ENCODE measurements at places on chromosomes 7 and 10.

- no peak for DNase-seq
These were observed 379.7 kb downstream of the RPS24 start for GRCh38 chr10:78413076-78414055.

DNA sequence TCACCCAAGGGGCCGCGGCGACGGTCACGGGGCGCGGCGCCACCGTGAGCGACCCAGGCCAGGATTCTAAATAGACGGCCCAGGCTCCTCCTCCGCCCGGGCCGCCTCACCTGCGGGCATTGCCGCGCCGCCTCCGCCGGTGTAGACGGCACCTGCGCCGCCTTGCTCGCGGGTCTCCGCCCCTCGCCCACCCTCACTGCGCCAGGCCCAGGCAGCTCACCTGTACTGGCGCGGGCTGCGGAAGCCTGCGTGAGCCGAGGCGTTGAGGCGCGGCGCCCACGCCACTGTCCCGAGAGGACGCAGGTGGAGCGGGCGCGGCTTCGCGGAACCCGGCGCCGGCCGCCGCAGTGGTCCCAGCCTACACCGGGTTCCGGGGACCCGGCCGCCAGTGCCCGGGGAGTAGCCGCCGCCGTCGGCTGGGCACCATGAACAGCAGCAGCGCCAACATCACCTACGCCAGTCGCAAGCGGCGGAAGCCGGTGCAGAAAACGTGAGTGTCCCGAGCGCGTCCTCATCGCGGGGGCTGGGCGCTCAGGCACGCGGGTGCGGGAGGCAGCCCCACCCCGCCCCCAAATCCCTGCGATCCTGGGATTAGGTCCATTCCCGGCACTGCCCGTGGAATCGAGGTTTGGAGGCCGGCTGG lies 509 bp downstream of the AHR start:
- peak; percentile 33 for DNase-seq

- DNase-seq = no peak
These were observed 21.7 kb upstream of the ADRB1 start for GRCh38 chr10:114021717-114022680.

DNA sequence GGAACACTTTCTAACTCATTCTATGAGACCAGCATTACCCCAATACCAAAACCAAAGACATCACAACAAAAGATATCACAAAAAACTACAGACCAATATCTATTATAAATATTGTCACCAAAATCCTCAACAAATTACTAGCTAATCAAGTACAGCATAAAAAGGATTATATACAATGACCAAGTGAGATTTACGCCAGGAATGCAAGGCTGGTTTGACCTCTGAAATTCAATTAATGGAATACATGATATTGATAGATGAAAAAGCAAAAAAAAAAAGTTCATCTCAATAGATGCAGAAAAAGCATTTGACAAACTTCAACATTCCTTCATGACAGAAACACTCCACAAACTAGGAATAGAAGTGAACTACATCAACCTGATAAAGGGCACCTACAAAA lies 175.3 kb downstream of the LCOR start:
- DNase-seq = no peak

DNA sequence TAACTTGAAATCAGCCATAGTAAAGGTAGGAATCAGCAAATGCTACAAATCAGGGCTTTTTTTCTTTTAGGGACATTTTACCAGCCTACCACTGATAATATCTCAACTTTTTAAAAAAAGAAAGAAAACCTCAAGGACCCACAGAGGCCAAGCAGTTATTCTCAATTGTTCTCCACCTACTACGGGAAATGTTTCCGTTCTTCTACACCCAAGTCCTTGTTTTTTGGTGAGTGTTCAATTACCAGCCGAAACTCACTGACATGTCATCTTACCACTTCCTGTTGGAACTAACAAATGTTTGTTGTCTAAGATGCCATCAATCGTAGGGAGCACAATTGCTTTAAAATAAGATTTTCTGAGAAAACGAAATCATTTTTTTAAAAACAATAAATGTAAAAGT lies 50.2 kb upstream of the CDK1 start:
- no peak for DNase-seq

DNA sequence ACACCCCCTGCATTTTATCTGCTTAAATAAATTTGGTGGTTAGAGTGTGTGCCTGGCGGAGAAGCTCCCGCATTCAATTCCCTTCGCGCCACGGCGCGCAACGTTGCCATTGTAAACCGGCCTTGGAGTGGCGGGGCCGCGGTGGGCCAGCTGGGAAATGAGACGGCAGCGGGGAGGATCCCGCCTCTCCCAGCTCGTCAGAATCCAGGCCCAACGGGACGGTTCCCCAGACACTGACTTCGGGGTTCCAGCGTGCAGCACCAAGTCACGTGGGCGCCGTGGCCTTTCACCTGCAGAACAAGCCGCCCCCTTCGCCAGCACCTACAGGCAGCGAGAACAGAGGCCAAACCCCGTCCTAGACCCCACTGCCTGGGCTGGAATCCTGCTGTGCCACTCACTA lies 103.4 kb downstream of the GRID1 start:
- no peak for DNase-seq

DNA sequence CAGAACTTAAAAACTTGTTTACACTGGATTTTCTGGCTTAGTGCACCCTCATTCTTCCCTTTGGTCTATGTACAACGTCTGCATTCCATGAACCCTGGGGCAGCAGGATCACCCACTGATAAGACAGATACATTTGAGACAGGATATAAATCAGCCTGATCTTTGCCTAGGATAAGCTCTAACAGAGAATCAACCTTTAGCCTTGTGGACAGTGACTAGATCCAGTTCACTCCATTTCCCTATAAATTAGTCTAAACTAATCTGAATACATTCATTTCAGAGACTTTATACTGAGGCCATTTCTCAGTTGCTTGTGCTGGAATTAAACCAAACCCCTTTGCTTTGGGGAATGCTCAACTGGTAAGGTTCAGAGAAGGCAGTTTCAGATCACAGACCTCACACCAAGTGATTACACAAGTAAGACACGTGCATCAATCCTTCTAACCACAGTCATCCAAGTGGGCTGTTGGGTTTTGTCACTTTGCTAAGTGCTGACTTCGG lies 639.8 kb upstream of the FZD8 start:
- no peak for DNase-seq

DNA sequence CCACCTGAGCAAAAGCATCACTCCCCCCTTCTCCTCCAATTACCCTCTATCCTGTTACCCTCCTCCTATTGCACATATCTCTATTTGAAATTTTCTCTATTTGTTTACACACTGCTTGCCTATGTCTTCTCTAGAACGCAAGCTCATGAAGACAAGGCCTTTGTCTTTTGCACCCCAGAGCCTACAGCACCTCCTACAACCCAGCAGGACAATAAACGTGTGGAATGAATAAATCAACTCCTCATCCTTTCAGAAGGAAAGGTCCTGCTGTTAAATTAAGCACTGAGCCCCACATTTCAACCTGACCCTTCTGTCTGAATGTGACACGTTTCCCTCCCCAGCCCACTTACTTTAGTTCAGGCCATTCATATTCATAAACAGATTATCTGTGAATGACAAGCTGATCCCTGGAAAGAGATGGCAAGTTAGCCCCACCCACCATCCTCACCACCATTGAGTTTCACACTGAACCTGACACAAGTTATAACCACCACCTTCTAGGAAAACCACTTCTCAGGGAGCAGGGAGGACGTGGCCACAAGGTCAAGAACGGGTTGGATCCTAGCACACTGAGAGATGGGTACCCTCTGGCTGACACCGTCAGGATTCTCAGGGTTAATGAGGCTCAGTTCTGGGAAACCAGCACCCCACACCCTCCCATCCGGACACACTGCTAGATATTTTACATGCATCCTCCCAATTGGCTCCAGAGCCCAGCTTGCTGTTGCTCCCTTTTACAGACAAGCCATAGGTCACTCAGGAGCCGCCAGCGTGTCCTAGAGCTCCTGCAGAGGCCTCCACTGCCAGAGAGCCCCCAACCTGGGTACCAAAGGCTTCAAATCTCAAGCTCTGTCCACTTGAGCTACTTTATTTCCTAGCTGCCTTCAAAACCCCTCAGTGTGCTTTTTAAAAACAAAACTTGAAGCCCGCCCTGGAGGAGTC lies 934 bp downstream of the PRTFDC1 start:
- DNase-seq = no peak

- DNase-seq = no peak
These were observed 25.0 kb downstream of the ABLIM1 start for GRCh38 chr10:114632869-114633715.

DNA sequence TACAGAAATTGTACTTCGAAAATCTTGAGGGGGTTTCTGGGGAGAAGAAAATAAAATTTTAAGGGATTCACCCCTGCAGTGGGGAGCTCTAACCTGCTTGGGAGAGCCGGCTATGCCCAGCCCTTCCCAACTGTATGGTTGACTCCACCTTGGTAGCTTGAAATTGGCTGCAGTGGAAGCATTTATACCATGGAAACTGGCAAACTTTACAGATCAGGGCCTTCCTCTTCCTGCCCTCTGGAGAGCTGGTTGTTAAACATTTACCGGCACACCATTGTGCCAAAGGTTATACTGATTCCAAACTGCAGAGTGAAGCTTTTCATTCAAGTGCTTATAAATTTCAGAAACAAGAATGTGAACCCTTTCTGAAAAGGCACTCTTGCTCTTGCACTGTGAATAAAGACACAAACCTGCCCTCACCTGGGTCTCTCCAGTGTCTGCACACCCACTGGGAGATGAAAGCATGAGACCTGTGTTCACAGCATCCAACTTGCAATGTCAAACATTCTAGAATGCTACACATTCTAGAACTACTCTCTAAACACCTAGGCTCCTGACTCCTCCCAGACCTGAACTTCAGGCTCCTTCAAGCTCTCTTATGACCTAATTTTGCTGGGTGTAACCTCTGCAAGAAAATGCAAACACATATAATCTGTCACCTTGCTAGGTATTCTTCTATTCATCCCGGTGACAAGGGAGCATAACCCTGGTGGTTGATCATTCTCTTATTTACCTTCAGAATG lies 44.7 kb downstream of the ABLIM1 start:
- DNase-seq = no peak

- no peak for DNase-seq
These were observed 100.2 kb downstream of the FAM107B start for GRCh38 chr10:14674376-14675050.

DNA sequence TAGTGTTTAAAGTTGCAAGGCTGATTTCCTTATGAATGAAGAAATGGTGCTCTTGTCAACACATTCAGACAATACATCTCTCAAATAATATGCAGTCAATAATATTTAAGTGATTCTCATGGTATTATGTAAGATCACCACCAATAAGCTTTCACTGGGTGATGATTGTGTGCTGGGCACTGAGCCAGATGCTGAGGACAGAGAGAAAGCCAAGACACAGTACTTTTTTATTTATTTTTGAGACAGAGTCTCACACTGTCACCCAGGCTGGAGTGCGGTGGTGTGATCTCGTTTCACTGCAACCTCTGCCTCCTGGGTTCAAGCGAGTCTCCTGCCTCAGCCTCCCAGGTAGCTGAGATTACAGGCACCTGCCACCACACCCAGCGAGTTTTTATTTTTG lies 130.6 kb upstream of the LSM8 start:
- no peak for DNase-seq

DNA sequence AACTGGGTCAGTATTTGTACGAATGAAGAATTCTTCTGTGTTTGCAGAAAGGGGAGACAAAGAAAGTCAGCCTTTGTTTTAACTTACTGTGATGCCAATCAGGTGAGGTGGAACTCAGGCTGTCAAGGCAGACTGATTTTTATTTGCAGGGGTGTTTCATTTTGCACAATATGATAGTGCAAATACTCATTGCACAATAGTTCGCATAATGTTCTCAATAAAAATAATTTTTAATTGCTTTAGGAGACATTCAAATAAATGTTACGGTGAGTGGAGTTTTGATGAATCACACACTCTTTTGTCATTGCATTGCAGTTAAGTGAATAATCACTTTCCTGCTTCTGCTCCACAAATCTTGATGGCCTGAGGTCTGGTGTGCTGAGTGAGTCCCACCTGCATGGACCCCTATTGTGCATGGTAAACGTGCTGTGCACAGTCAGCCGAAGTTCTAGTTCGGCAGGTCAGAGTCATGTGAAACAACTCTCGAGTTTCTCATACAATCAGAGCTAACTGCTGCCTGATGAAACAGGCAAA lies 141.3 kb upstream of the FZD8 start:
- no peak for DNase-seq

- DNase-seq = no peak
These were observed 247.7 kb upstream of the PPP2R2D start for GRCh38 chr10:131653140-131653539.

DNA sequence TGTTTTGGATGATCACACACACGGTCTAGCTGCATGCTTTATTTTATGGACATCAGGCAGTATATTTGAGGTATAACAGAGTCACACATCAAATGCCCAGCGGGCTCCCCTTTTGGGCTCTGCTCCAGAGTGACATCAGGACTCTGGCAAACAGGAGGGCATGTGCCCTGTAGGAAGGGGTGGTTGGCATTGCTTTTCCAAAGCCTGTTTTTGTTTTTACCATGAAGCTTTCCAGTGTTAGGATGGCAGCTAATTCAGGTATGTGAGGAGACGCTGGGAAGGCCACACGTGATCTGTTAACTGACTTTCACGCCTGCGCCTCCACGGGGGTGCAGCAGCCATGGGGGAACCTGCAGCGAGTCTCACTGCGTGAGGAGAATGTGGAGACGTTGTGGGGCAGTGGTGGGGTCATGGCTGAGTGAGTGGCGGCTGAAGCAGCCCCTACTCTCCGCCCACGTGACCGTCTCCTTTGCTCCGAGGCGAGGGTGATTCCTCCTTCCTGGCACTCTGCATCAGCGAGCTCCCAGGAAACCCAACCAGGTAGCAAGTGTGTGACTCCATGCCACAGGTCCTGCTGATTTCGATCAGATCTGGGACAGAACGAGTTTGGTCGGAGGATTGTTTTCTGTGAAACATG lies 117.7 kb downstream of the ANKRD61 start:
- DNase-seq = no peak

DNA sequence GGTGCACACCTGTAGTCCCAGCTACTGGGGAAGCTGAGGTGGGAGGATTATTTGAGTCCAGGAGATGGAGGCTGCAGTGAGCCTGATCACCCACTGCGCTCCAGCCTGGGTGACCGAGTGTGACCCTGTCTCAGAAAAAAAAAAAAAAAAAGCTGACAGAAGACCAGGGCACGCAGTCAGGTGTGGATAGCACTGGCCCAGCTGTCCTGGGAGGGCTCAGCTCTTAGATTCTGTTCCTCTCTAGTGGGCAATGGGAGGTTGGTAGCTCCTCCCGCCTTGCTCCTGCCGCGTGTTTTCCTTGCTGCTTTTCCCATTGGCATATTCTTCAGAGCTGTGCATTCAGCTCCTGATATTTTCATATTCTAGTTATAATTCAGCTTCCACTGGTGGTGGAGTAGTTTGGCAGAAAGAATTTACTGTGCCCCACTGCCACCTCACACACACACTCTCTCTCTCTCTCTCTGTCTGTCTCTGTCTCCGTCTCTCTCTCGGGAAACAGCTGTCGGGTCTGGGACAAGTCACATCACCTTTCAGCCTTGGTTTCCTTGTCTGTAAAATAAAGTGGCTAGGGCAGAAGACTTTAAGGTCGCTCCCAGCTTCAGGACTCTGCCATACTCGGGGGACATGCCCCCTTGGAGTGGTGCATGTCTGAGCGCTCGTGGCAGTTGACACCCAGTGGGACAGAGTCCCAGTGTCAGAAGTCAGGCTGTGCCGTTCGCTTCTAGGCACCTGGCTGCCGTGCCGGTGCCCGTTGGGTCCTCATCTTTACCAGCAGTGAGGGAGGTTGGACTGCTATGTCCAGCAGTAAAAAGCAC lies 25.9 kb upstream of the ANKRD2 start:
- DNase-seq = no peak

Measured in CD4-positive, alpha-beta T cell treated with Interferon gamma for 1 hour (primary cell).